ENCODE measurements at places on chromosomes 2 and 18.

GRCh38 chr18:22191346-22191695, 21.9 kb downstream of the GATA6 start:
- no peak for DNase-seq

GRCh38 chr2:240024766-240025165, 376 bp downstream of the NDUFA10 start:
- no peak for DNase-seq

- DNase-seq: no peak
Measured at GRCh38 chr2:128280901-128281321, 37.8 kb downstream of the HS6ST1 start.

GRCh38 chr2:85017411-85018048, 46.6 kb downstream of the KCMF1 start:
- no peak for DNase-seq

DNA sequence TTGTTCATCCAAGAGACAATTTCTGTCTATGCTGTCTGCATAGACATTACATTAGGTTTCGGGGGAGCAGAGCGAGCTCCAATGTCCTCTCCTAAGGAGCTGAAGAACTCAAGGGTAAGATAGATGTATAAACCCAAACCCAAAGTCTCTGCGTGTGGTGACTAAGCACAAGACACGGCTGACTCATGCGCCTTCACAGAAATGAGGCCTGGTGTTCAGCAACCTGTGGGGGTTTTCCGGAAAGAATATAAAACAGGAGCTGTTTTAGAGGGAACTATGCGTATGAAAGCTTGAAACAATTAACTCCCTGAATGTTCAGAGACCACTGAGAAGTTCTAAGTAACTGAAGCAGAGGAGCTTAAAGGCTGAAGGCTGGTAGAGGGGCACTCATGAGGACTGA, 154.7 kb downstream of the SOX11 start:
- DNase-seq: no peak

DNA sequence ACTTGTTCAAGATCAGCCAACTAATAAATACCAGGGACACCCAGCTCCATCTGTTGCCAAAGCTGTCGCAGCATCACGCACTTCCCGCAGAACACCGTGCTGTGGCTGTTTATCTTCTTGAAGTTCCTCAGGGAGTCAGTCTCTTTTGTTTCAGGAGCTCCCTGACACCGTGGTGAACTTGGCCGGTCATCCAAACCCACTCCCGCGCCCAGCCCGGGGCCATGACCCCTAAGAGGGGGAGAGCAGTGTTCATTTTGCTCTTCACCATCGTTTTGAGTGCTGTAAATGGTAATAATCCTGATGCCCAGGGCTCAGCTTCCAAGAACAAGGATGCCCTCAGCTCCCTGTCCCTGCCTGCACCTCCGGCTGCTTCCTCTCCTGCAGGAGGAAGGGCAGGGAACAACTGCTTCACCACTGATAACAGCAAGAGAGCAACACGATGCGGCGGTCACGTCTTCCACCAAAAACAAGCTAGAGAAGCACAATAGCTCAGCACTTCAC, 131.4 kb downstream of the SEPTIN10 start:
- DNase-seq: no peak

Measured in BJ (cell line).